Activated CD4-positive, alpha-beta memory T cell treated with anti-CD3 and anti-CD28 coated beads, Interleukin-2, amount 10 ng/mL, durations not matched to agents 7 days and 5 days (primary cell): ENCODE measurements at places on chromosomes 7 and 10. TPM values are rescaled to one million over a fixed set of nuclear protein-coding genes. Genes with fewer than 3 reads are reported as not detected.

Gene STAMBPL1
- total RNA-seq: 48.5 TPM

Gene TMEM176B
- not detected for total RNA-seq

Gene NPM3
- 26.7 TPM for total RNA-seq

Gene PAX4
- not detected for total RNA-seq

Gene SLC39A12
- not detected for total RNA-seq

Gene C7orf57
- total RNA-seq: 0.28 TPM
